ENCODE measurements at places on chromosomes 7 and 10. TPM values are rescaled to one million over a fixed set of nuclear protein-coding genes. Genes with fewer than 3 reads are reported as not detected.

DNA sequence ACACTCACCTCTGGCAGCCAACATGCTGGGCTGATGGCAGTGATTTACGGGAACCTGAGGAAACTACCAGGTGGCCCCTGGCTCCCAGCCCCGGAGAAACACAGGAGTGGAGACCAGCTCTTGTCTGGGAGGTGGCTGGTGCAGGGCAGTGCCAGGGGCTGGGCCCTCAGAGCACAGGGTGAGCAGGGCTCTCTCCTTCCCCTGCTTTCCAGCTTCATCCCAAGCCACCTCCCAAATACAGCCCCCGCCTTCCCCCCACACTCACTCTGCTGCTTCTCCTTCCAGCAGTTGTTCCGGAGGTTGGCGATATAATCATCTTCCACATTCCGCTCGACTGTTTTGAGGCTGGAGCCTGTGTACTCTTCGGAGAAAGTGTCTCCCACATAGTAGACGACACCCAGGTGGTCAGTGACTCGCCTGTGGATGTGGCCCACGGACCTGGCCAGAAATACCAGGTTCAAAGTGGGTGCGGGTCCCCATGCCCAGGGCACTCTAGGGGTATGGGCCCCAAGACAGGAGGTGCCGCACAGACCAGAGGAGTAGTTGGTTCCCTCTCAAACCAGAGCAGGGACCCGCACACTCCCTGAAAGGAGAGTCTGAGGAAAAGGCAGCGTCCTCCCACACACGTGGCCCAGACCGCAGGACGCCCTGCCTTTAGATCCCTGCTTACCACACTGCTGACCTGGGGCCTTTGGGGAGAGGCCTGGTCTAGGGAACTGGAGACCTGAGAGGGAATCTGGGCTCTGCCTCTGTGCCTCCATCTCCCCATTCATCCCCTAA is 18.3 kb downstream of the DNAJB12 start:
- peak; percentile 52 for DNase-seq

DNA sequence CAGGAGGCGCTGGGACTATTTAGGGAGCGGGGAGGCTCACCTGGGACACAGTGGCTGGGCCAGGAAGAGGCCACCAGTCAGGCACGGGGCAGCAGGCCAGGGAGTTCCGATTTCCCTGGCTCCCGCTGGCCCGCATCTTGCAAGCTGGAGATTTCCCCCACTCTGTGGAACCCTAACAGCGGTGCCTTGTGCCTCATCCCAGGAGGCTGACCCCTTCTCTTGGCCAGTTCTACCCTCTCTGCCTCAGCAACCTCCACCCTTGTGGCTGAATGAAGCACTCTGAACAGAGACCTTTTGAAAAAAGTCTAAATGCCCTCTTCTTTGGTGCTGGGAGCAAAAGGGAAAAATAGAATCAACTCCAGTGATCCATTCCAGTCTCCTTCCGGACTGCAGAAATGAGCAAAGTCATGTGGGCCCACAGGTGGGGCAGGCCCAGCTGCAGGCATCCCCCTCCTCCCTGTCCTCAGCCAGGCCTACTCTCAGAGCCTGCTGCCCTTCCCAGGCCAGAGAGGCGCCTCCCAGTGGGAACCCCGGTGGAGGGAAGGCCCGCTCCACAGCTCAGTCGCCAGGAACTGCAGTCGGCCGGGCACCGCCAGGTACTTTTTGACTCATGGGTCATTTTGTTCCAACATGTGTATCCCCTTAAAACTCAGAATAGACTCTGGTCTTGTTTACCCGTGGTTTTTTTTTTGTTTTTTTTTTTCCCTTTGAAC is 155.5 kb downstream of the ZNF248 start:
- DNase-seq: no peak

- no peak for DNase-seq
Observed at GRCh38 chr7:4722960-4723630, 41.0 kb downstream of the FOXK1 start.

DNA sequence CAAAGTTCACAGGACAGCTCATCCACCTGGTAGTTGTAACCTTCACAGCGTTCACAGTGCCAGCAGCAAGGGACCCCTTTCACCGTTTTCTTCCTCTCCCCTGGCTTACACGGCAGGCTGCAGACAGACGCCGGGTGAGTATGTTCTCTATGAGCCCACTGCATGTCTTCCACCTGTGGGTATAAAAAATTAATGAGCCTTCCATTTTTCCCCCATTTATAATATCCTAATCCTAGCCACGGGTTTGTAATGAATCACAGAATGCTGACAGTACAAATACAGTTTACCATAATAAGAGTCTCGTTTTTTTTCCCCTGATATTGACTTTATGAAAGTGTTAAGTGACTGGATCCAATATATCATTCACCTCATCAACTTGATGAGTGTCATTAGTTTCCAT is 719.0 kb downstream of the GRM8 start:
- DNase-seq: no peak

GRCh38 chr7:2151237-2151636 is 81.5 kb downstream of the MAD1L1 start:
- no peak for DNase-seq

RELN gene
- 1.8 TPM for total RNA-seq
